Smooth muscle cell of trachea (primary cell): ENCODE measurements at places on chromosomes 5 and 9. TPM values are rescaled to one million over a fixed set of nuclear protein-coding genes. Genes with fewer than 3 reads are reported as not detected.

The ENC1 gene
- 16.1 and 25.6 TPM in 2 replicates for total RNA-seq

The PCSK5 gene
- total RNA-seq: 8.4 and 10.1 TPM in 2 replicates

The SEPTIN8 gene
- 53.4 and 74.6 TPM in 2 replicates for total RNA-seq

The MYMK gene
- not detected in 2 replicates for total RNA-seq

The SAPCD2 gene
- total RNA-seq: 1.5 and 8.0 TPM in 2 replicates

The PCDH12 gene
- 0.15 and 0.17 TPM in 2 replicates for total RNA-seq

The KCNIP1 gene
- not detected in 2 replicates for total RNA-seq

The HSPA9 gene
- total RNA-seq: 261 and 308 TPM in 2 replicates

The SPATA31D4 gene
- total RNA-seq: not detected in 2 replicates

The MYOZ3 gene
- 0.44 and 1.5 TPM in 2 replicates for total RNA-seq

The NR2F1 gene
- 55.4 and 99.6 TPM in 2 replicates for total RNA-seq

The FLT4 gene
- total RNA-seq: under 0.01 and 0.15 TPM in 2 replicates

The SLC46A2 gene
- not detected in 2 replicates for total RNA-seq

The DRD1 gene
- under 0.01 TPM in 1 of 2 replicates, not detected in the other for total RNA-seq

The SLC6A18 gene
- not detected in 2 replicates for total RNA-seq

The BTNL3 gene
- not detected in 2 replicates for total RNA-seq

The PCSK1 gene
- 0.15 and 0.17 TPM in 2 replicates for total RNA-seq

The MARCHF11 gene
- total RNA-seq: not detected in 2 replicates
